ENCODE measurements at places on chromosomes 3 and 15. TPM values are rescaled to one million over a fixed set of nuclear protein-coding genes. Genes with fewer than 3 reads are reported as not detected.
A peak's percentile ranks its signal among the peaks of the same experiment; 100 is the strongest.

Gene ZFAND6
- total RNA-seq, result 264 TPM

DNA sequence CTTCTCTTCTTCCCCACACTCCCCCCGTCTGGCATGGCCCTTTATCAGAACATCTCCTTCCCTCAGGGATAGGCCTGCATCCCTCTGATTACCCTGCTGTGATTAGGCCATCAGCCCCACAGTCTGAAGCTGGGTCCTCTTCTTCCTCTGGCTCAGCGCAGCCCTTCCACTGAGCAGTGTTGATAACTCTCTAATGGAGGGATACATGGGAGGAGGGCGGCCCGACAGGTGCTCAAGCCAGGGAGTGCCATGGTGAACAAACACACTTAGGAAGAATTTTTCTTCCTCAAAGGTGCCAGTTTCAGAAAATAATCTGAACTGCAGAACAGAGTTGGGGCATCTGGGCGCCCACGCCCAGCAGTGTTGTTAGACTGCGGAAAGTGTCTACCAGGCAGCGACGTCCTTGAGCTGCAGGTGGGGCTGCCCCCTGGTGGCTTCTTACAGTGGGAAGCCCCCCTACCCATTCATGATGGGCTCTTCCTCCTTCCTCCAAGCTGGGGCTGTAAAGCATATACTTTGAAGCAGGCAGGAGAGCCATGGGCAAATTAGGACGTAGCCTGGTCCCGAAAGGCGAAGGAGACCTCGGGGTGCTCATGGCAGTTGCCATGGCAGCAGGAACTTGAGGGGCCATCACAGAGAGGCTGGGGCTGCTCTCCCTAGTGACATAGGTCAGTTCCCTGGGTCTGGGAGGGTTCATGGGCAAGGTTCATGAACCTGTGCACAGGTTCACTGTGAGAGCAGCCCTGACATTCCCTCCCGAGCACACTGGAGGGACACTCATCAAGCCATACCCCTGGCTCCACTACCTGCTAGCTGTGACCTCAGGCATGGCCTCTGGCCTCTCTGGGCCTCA is 33.2 kb upstream of the NR2C2 start:
- no peak for DNase-seq

GRCh38 chr15:100761290-100761935 is 118.2 kb upstream of the ALDH1A3 start:
- DNase-seq, result no peak

GRCh38 chr3:37262816-37263393 is 88.5 kb upstream of the LRRFIP2 start:
- DNase-seq, result peak; percentile 52

GRCh38 chr3:112394003-112394640 is 61.2 kb downstream of the CD200 start:
- DNase-seq, result no peak

GRCh38 chr3:197700095-197700494 is 36.6 kb downstream of the RUBCN start:
- DNase-seq, result no peak

GRCh38 chr3:27712136-27713077 is 9.7 kb downstream of the EOMES start:
- peak; percentile 86 for DNase-seq

Measured in myocyte (in vitro differentiated cells).